ENCODE measurements at places on chromosomes 3 and 15.

DNA sequence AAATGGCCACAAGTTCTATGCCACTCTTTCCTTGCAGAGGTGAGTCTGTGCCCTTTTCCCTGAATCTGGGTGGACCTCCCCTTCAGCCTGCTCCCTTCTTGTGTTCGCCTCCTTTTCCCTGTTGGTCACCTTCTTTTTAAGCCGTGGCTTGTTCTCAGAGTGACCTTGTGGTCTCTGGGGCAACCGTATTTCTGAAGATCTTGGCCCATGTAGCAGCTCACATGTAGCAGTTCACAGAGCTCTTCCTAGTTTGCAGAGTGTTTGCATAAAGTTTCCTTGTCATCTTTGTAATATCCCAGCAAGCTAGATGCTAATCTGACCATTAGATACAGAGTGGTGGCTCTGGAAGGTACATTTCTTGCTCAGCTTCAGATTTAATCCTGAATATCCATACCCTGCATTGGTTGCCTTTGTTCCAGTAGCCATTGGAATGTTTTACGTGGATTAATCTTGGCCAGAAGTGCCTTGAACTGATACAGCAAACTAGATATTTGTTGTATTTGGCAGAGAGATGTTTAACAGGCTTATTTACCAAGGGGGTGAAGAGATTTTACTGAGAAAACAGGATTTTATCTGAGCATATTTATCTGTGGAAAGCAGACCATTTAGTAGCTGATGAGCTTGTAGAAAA lies 40.7 kb upstream of the BSN start:
- DNase-seq = no peak

DNA sequence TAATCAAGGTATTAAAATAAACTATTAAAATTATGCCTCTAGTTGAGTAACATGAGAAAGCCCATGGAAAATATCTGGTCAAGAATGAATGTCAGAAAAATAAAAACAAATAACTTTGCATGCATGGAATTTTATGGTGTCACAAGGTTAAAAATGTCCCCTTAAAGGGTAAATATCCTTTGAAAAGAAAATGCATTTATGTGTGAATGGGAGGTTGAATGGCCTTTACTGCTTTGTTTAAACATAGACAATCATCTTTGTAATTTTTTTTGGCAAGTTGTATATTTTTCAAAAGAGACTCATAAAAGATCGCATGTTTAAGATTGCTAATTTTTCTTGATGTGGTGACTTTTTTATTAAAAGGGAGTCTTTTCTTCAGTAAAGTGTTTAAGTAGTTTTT lies 564.2 kb downstream of the NR2F2 start:
- no peak for DNase-seq

DNA sequence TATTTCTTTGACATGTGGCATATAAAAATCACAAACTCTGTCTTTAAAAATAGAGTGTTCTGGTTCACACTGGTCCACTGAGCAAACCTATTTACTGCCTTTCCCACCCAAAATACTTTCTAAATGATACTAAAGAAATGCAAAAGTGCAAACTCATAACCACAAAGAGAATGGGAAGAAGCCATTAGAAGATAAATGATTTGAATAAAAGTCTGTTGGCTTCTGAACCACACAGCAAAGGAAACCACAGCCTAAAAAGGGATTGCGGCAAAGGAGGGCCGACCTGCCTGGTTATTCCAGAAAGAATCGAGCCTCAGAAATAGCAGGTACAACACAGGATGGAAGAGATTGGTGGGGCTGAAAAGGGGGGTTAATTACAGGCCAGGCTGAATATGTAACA lies 599.5 kb downstream of the FHIT start:
- no peak for DNase-seq

- no peak for DNase-seq
Observed at GRCh38 chr15:50355619-50355905, 564 bp upstream of the GABPB1 start.

DNA sequence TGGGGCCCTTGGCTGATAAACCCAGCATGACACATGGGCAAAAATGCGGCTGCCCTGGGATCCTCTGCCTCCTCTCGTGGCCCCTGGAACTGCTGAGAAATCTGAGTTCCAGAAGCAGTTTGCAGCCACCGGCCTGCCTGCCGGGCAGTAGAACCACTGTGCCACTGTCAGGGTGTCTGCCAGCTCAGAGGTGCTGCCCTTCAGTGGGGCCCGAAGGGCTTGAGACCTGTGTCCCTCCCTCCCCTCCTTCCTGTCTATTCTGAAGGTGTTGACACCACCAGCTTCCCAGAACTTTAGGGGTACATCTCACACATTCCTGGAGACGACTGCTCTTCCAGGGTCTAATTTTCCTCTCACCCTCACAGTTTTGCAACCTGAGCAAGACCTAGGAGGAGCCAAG lies 88.2 kb upstream of the POMGNT2 start:
- DNase-seq = no peak

DNA sequence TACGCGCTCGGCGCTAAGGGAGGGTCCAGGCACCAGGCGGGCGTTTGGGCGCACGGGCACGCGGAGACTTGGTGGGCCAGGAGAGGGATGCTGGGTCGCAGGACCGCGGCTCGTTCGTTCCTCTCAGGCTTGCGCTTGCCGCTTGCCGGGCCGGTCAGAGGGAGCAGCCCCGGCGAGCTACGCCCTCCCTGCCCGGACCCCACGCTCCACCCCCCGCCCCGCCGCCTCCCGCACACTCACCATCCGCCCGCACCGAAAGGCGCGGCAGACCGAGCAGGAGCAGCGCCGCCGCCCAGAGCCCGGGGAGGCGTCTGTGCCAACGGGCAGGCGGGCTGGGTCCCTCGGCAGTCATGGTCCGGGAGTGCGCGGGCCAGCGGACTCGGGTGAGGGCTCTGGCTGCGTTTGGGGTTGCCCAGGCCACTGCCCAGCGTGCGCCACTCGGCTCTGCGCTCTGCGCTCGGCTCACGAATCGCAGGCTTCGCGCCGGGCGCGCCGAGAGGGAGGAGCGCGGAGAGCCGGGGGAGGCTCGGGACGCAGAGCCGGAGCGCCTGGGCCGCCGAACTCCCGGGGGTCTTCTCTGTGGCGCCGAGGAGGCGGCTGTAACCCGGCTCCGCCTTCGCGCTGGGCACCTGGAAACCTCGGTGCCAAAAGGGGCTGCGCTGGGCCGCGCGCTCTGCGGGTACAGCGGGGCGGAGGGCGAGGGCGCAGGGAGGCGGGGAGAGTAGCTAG lies at the start of gene SUSD5:
TSS of gene SUSD5 (minus strand) at position 365 of the 729 bp plus-strand sequence. CDS start at position 352, 13 bp downstream.
- no peak for DNase-seq

GRCh38 chr3:80676261-80676660 lies 908.5 kb upstream of the ROBO1 start:
- DNase-seq = no peak

DNA sequence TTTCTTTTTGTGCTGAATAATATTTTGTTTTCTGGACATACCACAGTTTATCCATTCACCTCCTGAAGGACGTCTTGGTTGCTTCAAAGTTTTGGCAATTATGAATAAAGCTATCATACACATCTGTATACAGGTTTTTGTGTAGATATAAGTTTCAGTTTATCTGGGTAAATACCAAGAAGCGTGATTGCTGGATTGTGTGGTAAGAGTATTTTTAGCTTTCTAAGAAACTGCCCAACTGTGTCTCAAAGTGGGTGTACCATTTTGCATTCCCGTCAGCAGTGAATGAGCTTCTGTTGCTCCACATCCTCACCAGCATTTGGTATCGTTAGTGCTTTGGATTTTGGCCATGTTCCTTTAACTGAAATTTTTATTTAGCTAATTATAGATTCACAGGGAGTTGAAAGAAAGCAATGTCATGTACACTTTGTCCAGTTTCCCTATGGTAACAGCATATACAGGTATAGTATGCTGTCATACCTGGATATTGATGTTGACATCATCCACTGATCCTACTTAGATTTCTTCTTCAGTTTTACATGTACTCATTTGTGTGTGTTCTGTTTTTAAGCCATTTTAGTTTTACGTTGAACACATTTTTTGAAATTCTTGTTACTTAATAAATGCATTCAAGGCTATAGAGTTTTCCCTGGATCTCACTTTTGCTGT lies 11.9 kb downstream of the ARID3B start:
- DNase-seq = no peak

DNA sequence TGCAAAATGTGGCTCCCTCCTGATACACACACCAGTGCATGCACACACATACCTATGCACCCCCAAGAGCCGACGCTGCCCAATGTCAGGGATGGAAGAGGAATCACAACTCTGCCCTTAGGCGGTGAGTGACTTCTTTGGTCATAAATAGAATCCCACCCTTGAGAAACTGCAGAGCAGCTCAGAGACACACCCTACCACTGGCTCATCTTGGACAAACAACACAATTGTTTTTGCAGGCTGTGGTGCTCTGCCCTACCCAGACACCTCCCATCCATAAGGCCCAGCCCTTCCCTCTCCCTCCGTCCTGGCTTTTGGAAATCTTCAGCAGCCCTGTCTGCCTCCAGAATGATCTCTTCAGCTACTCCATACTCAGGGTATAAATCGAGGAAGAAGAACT lies 73.8 kb upstream of the HRH1 start:
- DNase-seq = no peak

- DNase-seq = no peak
Observed at GRCh38 chr15:80638553-80639167, 56.5 kb upstream of the ABHD17C start.

GRCh38 chr15:99435113-99435695 lies 130.6 kb upstream of the MEF2A start:
- DNase-seq = no peak

- no peak for DNase-seq
Observed at GRCh38 chr15:90915216-90915807, 12.2 kb downstream of the MAN2A2 start.
